ENCODE measurements at places on chromosomes 16 and 17.

GRCh38 chr17:1783834-1784611, 22.2 kb downstream of the SERPINF1 start:
- DNase-seq, result peak; percentile 86

DNA sequence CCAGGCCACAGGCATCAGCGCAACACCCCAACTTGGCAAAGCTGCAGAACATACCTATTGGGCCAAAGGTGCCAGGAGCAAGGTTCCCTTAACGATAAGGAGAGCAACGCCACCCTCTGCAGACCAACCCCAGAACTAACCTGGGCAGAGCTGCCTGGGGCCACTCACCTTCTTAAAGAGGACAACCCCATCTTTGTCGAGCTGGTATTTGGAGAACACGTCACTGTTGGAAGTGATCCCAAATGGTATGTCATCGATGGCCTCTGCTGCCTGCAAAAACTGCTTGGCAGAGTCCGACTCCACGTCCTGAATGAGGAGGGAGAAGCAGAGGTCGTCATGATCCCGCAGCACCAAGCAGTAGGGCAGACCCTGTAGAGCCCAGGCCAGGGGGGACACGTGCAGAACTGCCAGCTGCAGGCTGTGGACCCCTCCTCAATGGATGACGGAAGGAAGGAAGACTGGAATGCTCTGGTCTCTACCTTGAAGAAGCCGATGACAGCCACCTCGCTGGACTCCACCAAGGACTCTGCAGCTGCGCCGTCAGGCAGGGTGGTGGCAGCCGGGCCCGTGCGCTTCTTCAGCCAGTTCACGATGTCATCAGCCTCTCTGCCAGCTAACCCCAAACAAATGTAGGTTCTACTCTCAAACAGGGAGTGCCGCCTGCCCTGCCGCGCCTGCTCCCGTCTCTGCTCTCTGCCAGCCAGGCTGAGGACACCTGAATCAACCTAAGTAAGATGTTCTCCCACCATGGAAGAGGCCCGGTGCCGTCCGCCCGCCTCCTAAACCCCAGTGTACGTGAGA, 5.2 kb downstream of the P4HB start:
- DNase-seq, result peak; percentile 73

GRCh38 chr17:29593591-29594518, 923 bp downstream of the ANKRD13B start:
- no peak for DNase-seq

DNA sequence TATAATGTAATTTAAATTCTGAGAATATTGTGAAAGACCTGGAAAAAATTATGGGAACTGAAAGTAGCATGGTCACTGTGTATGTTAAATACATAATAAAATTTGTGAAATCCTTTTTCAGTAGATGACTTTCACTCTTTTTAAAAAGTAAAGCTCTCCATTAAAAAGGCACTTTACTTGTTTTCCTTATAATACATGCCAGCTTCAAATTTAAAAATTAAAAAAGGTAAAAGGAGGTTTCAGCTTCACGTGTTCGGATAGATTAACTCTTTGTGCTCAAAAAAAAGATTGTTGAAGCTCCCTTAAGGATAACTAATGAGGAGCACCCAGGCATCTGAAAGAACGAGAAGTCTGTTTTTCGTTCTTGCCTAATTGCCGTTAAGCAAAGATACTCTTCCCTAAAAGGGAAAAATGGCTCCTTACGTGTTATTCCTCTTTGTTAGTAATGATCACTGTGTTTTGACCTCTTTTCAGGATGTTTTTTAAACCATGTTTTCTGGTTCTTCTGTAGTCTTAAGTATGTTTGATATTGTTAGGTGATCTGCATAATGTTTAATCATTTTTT, 87.8 kb downstream of the TUBD1 start:
- peak; percentile 54 for DNase-seq

- peak; percentile 68 for DNase-seq
These were observed 2.3 kb upstream of the PYDC1 start for GRCh38 chr16:31219154-31219741.
